ENCODE measurements at places on chromosomes 1 and 21.

DNA sequence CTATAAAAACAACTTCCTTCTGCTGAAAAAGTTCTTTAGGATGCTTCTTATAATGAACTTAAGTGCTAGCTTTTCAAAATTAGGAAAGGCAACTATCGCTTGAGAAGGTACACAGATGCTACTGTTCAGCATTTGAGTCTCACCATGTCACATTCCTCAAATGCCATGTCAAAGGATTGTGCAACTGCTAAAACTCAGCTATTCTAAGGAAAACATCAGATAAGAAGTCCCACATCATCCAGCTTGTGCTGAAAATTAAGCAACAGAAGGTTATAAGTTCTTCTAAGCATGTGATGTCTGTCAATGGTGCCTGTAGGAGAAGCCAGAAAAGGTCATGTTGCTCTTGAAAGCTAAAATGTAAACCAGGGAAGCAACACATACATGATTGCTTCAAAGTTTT, 36.5 kb downstream of the MCOLN2 start:
- no peak for DNase-seq

DNA sequence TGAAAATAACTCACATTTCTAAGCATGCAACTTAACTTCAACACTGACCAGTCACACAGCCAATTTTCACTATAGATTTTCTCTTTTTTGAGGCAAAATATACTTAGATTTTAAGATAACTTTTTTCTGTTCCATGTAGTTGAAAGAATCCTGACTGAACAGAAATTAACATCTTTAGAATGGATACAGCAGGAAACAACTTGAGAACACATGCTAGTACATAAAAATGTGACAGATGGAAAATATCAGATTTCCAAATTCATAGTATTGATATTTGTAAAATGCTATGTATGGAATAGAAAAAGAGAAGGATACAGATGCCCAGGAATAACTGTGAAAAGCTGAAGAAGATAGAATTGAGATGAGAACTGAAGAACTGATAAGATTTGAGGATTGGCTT, 1270.6 kb downstream of the KCNT2 start:
- no peak for DNase-seq

GRCh38 chr1:216221260-216221700, 202.0 kb downstream of the USH2A start:
- no peak for DNase-seq

DNA sequence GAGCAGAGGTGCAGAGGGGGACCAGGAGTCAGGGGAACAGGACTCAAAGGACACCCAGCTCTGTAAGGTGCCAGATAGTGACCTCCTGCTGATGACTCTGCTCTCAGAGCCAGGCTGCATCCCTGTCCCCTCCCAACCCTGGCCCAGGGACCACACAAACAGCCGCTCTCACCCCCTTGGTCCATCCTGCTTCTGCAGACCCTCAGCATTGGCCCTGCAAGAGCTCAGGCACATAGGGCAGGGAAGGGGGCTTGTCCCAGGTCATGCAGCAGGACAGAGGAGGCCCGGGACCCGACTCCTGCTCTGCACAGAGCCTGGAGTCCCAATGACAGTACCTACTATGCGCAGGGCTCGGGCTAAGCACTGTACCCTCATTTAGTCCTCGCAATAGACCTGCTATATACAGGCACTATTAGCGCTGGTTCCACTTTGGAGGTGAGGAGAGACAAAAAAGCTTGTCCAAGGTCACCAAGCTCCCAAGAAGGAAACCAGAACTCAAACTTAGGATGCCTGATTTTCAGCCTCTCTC, 15.7 kb downstream of the EPHA2 start:
- no peak for DNase-seq

DNA sequence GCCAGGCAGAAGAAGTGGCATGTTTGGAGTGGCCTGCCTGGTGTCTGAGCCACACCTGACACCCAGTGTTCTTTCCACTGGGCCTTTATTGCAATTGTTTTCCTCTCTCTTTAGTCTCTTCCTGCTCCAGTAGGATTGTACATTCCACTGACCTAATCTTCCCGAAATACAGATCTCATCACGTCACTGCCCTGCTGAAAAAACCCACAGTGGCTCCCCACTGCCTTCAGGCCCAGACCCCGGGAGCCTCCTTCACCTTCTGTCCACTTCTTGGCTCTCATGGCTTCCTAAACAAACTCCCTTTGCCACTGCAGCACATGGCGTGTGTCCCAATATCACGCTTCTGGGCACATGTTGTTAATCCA, 25.3 kb upstream of the ATP5PO start:
- no peak for DNase-seq

- no peak for DNase-seq
Measured at GRCh38 chr1:156797212-156797871, 19.3 kb downstream of the SH2D2A start.

DNA sequence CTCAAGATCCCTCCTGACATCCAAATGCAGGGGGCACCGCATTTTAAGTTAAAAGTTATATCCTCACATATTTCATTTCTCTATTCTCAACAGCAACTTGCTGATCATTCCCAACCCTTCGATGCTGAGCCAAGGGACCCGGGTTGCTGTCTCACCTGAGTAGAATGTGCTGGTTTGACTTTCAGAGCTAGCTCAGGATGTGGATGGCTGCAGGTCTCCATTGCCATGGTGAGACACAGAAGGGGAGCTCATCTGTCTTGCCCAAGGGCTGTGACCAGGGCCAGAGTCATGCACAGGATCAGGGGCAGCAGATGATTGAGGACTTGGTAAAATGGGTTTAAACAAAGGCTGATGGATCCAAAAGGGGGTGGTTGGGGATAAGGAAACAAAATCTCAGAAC, 112.1 kb downstream of the HMGB4 start:
- no peak for DNase-seq

- DNase-seq = no peak
Measured at GRCh38 chr1:238018214-238018613, 127.5 kb upstream of the ZP4 start.

GRCh38 chr1:64122588-64122987, 80.8 kb upstream of the UBE2U start:
- no peak for DNase-seq

GRCh38 chr1:30037251-30038118, 685.9 kb downstream of the MATN1 start:
- no peak for DNase-seq

DNA sequence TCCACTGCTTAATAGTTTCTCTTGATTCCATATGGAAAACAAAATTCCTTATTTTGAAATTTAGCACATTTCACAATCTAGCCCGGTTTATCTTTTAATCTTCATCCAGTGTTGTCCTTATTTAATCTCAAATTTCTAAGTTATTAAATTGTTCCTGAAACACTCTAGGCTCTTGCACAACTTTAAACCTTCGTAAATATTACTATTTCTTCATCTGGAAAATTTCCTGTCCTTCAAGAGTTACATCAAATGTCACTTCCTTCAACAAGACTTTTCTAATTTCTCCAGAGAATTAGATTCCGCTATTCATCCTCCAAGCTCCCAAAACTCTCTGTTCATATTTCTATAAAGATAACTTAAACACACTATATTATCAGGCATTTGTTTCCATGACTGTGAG, 6.5 kb downstream of the FMO5 start:
- DNase-seq = no peak
